ENCODE measurements at places on chromosomes 4 and X.

GRCh38 chr4:52641854-52642563 lies 17.1 kb downstream of the USP46 start:
- no peak for DNase-seq

DNA sequence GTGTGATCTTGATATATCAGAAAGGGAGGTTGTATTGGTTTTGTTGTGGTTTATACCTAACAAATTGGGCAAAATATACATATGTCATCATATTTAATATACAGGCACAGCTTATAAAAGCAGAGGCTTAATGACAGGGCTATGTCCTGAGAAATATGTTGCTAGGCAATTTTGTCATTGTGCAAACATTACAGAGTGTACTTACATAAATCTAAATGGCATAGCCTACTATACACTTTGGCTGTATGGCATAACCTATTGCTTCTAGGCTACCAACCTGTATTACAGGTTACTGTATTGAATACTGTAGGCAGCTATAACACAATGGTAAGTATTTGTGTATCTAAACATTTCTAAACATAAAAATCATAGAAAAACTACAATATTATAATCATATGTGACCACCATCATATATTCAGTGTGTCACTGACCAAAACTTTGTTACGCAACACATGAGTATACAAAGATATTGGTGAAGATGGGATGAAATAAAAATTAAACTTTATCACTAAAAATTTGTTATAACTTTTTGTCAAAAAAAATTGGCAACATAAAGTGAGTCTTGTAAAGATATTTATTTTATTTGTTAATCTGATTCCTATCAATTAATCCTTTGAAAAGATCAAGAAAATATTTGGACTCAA lies 414.0 kb upstream of the HS3ST1 start:
- DNase-seq: no peak

DNA sequence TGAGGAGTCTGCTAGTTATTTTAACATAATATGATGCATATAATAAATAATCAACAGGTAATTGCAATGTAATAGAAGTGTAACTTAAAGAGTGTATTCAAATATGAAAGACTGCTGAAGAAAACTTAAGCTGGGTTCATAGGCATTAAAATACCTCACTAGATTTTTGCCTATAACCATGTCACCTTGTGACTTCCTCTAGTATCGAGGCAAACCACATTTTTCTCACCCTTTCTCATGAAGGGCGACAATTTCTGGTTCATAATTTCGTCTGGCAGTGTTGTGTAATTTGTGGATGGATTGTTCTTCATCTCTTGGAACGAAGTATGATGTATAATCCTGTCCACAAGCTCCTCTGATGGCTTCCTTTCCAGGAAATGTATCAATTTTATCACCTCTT lies 16.0 kb downstream of the SULT1E1 start:
- DNase-seq: no peak

GRCh38 chr4:20983763-20984575 lies 283.7 kb downstream of the PACRGL start:
- no peak for DNase-seq
